ENCODE measurements at places on chromosomes 6 and 20. TPM values are rescaled to one million over a fixed set of nuclear protein-coding genes. Genes with fewer than 3 reads are reported as not detected.

SMIM13 gene
- polyA plus RNA-seq, result 5.0 TPM

TRIM15 gene
- polyA plus RNA-seq, result 2.8 TPM

HLA-DQA1 gene
- 10.2 TPM for polyA plus RNA-seq

- no peaks in the 10 kb centered on the region for H3K4me1 ChIP-seq
- no peak overlapping the region for H3K27ac ChIP-seq
- no peaks in the 10 kb centered on the region for H3K27me3 ChIP-seq
- no peak overlapping the region for H3K4me3 ChIP-seq
- H3K36me3 ChIP-seq, result no peaks in the 10 kb centered on the region
These were observed 74.7 kb upstream of the CITED2 start for GRCh38 chr6:139448998-139449610.

GRCh38 chr6:11224966-11225463 is 7.5 kb downstream of the NEDD9 start:
- no peak overlapping the region for H3K27ac ChIP-seq
- H3K36me3 ChIP-seq, result no peaks in the 10 kb centered on the region
- H3K27me3 ChIP-seq, result no peaks in the 10 kb centered on the region
- no peaks in the 10 kb centered on the region for H3K4me1 ChIP-seq
- H3K4me3 ChIP-seq, result no peak overlapping the region

- no peak overlapping the region for H3K4me3 ChIP-seq
- no peak for DNase-seq
- H3K27me3 ChIP-seq, result no peaks in the 10 kb centered on the region
- H3K36me3 ChIP-seq, result no peaks in the 10 kb centered on the region
- no peak overlapping the region for H3K27ac ChIP-seq
These were observed 346.8 kb upstream of the POU3F2 start for GRCh38 chr6:98487612-98488011.

- H3K4me3 ChIP-seq, result no peak overlapping the region
- no peaks in the 10 kb centered on the region for H3K36me3 ChIP-seq
- H3K27me3 ChIP-seq, result no peaks in the 10 kb centered on the region
- H3K27ac ChIP-seq, result no peak overlapping the region
- no peak for DNase-seq
These were observed 131.2 kb downstream of the SH3BGRL2 start for GRCh38 chr6:79762370-79762769.

GRCh38 chr20:10448270-10449156 is 13.4 kb downstream of the SLX4IP start:
- no peak for DNase-seq
- no peaks in the 10 kb centered on the region for H3K27me3 ChIP-seq
- H3K4me1 ChIP-seq, result peaks cover 8% of the 10 kb centered on the region

GRCh38 chr6:167153521-167153959 is 4.2 kb downstream of the GPR31 start:
- H3K27me3 ChIP-seq, result no peaks in the 10 kb centered on the region
- no peaks in the 10 kb centered on the region for H3K36me3 ChIP-seq
- no peak overlapping the region for H3K27ac ChIP-seq
- no peaks in the 10 kb centered on the region for H3K4me1 ChIP-seq
- no peak for DNase-seq

GRCh38 chr6:69732640-69733039 is 64.2 kb downstream of the LMBRD1 start:
- H3K4me1 ChIP-seq, result no peaks in the 10 kb centered on the region
- no peak overlapping the region for H3K27ac ChIP-seq
- H3K36me3 ChIP-seq, result no peaks in the 10 kb centered on the region
- DNase-seq, result no peak

DNA sequence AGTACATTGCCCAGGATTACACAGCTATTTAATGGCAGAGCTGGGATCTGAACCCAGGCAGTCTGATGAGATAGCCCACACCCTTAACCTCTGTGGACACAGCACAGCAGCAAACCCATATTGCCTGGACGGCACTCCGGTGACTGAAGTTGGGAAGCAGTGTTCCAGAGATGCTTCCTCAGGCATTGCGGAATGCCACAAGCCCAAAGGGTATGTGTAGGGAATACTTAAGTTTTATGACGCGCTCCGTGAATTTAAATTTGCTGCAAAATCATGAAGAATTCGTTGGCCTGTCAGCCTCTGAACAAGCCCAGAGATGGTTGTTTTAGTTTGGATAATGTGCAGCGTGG is 46.4 kb downstream of the PSMG4 start:
- no peak overlapping the region for H3K4me3 ChIP-seq
- no peak for DNase-seq
- H3K27me3 ChIP-seq, result no peaks in the 10 kb centered on the region
- H3K27ac ChIP-seq, result no peak overlapping the region
- peaks cover 15% of the 10 kb centered on the region for H3K36me3 ChIP-seq

GRCh38 chr6:158041370-158041769 is 59.7 kb downstream of the SYNJ2 start:
- H3K4me3 ChIP-seq, result no peak overlapping the region
- DNase-seq, result no peak
- H3K27me3 ChIP-seq, result no peaks in the 10 kb centered on the region
- no peaks in the 10 kb centered on the region for H3K36me3 ChIP-seq
- H3K27ac ChIP-seq, result peak overlapping the region; percentile 6

DNA sequence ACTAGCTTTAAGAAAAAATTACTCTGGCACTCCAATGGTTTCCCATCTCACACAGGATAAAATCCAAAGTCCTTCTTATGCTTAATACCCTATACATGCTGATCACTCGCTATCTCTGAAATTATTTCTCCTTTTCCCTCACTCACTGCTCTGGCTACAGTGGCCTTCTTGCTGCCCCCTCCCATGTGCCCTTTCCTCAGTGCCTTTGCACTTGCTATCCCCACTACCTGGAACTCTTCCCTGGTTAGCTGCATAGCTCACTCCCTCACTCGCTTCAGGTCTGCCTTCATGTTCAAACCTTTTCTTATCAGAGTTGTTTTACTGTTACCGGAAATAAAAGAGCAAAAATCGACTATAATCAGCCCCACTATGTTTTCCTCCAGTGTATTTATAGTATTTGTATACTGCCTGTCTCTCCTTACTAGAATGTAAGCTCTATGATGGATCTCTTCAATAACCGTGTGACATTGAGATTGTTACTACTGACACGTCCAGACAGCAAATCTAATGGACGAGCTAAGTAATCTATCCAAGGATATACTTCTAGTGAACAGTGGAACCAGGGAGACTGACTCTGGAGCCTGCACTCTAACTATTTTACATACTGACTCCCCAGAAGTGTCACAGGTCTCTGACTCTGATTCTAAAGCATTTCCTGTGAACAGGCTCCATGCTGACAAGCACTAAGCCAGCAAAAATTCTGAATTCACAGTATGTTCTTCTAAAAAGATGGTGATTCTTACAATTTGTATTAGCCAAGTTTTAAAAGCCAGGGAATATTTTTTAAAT is 25.1 kb downstream of the FKBP5 start:
- DNase-seq, result no peak
- H3K4me1 ChIP-seq, result peaks cover 9% of the 10 kb centered on the region
- H3K36me3 ChIP-seq, result no peaks in the 10 kb centered on the region
- no peak overlapping the region for H3K4me3 ChIP-seq
- H3K27me3 ChIP-seq, result no peaks in the 10 kb centered on the region

DNA sequence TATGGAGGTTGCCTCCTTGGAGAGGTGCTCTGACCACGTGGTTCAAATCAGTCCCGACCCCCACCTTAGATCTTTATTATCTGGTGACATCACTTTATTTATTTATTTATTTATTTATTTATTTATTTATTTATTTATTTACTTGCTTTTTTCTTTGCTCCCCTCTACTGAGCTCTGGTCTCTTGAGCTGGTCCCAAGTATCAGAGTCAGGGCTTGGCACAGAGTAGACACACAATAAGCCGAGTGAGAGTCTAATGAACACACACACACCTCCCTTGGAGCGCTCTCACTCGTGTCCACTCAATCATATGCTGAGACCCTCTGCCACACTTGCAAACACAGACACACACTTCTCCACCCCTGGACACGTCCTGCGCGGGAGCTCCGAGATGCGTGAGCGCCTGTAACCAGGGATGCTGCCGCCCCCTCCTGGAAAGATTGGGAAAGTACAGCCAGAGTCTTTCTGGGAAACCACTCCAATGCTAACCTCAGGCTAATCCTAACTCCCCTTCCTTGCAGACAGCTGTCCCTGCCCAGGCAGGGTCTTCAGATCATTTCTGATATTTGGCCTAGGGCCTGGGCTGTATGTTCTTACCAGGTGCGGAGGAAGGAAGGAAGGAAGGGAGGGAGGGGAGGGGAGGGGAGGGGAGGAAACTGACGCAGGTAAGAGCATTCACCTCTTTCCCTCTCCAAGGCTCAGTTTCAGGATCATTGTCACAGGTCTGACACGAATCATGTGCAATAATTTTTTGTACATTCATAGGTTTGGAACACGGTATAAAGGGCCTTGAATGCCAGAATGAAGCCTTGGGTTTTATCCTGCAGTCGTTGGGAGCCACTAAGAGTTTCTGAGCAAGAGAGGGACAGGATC is 70.9 kb downstream of the STK35 start:
- peak; percentile 71 for DNase-seq
- no peaks in the 10 kb centered on the region for H3K27me3 ChIP-seq
- H3K4me1 ChIP-seq, result no peaks in the 10 kb centered on the region
- H3K27ac ChIP-seq, result no peak overlapping the region

DNA sequence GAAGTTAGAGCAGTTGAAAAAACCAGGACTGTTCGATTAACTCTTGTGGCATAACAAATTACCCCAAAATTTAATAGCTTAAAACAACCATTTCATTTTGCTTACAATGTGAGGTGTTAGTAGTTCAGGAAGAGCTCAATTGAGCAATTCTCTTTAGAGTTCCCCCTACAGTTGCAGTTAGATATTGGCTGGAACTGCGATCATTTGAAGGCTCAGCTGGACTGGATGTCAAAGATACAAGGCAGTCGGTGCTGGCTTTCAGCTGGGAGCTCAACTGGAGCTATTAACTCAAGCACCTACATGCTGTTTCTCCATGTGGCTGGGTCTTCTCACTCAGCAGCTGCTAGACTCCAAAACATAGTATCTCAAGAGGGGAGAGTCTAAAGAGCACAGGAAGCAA is 96.0 kb upstream of the LOC128125822 start:
- H3K4me3 ChIP-seq, result no peak overlapping the region
- peaks cover 16% of the 10 kb centered on the region for H3K4me1 ChIP-seq
- no peak for DNase-seq
- H3K36me3 ChIP-seq, result no peaks in the 10 kb centered on the region

DNA sequence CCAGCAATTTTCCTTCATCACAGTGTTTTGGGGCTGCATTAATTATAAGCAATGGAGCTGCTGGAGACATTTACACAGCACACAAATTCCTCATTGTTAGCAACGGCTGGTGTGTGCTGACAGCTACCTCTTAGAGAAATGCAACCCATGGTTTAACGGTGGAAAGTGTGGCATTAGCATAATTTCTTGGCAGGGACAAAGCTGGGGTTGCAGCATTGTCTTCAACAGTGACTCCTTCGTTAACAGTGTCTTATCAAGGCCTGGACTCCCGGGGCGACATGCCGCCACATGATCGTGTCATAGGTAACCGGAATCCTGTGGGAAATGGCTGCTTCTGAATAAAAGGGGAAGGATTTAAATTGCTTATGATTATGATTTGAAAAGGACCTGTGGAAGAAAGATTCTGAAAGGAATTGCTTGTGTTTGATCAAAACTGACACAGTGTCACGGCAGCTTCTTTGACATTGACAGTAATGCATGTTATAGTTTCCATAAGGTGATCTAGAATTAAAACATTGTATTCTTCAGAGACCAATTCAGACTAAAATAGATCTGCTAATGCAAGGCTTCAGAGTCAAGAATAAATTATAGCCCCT is 128.0 kb downstream of the UST start:
- no peaks in the 10 kb centered on the region for H3K36me3 ChIP-seq
- no peaks in the 10 kb centered on the region for H3K4me1 ChIP-seq
- no peak overlapping the region for H3K27ac ChIP-seq
- H3K4me3 ChIP-seq, result no peak overlapping the region
- H3K27me3 ChIP-seq, result no peaks in the 10 kb centered on the region
- no peak for DNase-seq

DNA sequence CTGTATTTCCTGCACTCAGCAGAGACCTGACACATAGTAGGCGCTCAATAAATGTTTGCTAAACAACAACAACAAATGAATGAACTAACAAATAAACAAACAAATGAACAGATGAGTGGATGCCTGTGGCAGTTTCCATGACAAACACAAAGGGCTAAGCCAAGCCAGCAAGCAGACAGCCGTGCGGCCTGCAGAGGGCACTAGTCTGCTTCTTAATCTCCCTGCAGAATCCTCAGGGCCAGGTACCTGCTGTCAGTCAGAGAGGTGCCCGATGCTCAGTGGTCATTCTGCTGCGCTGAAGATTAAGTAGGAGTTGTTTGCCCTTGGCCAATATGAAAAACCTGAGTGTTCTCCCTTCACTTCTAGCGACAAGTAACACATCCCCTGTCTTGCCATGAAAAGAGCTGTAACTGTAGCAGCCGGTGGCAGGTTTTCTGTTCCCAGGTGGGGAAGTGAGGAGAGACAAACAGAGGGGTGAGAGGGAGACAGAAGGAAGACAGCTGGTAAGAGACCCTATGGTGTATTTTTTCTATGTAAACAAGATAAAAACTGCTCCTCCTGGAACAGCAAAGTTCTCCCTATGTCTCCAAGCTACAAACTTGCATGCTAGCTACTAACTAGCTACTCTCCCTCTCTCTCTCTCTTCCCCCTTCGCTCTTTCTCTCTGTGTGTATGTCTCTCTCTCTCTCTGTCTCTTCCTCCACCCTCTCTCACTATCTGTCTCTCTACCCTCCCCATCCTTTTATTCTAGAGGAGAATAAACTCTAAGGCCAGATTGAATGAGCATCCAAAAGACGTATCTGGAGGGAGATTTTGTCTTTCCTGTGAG is at the start of gene MC3R:
TSS of gene MC3R (plus strand) at position 779 of the 829 bp plus-strand sequence. CDS start 112 bp downstream, outside the sequence.
- H3K27ac ChIP-seq, result no peak within 1 kb of the TSS
- H3K4me1 ChIP-seq, result no peaks in the 10 kb centered on the region
- peak; percentile 50 for DNase-seq

DNA sequence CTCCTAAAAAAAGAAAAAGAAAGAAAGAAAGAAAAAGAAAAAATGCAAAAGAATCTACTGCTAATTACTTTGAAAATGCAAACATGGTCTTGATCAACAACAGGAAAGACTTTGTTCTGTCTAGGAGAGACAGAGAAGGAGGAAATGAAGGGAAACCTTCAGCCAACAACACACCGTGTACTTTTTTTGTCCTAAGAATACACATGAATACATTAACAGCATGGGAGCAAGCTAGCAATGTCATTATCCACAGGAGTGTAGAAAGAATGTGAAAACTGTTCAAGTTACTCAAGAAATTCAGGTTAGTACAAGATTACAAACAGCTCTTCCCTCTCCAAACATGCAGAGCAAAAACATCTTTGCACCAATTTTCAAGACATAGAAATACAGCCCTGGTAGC is 326.3 kb downstream of the UBE3D start:
- H3K4me1 ChIP-seq, result no peaks in the 10 kb centered on the region
- no peak for DNase-seq
- no peaks in the 10 kb centered on the region for H3K27me3 ChIP-seq
- no peak overlapping the region for H3K27ac ChIP-seq
